ENCODE measurements at places on chromosomes 7 and 10.

- DNase-seq, result no peak
These were observed 44.8 kb upstream of the FAM133B start for GRCh38 chr7:92634924-92635519.

DNA sequence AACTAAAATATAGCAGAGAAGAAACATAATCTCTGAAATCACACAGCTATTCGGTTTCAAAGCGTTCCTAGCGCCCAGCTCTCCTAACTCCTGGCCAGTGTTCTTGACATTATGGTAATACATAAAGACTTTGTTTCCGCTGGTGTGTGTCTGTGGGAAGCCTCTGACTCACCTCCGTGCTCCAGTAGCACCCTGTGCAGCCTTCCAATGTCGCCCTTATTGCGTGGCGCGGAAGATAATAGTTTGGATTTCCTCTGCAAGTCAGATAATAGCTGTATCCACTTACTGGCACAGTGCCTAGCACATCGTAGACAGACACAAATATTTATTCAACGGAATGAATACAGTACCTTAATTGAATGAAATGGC lies 570 bp downstream of the BMS1 start:
- no peak for DNase-seq

DNA sequence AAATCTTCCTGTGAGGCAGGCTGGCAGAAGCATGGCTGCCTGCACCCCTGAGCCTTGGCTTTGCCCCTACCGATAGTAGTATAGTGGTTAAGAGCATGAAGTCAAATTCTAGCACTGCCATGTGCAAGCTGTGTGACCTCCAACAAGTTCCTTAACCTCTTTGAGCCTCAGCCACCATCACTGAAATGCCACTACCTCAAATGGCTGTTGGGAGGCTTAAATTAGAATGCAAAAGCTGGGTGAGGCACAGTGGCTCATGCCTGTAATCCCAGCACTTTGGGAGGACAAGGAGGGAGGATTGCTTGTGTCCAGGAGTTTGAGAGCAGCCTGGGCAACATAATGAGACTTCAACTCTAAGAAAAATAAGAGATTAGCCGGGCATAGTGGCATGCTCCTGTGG lies 8.4 kb downstream of the SFRP5 start:
- no peak for DNase-seq

GRCh38 chr7:97075928-97076327 lies 41.6 kb upstream of the SDHAF3 start:
- no peak for DNase-seq

Measured in nucleus accumbens (tissue), 56 donors.